Central memory CD8-positive, alpha-beta T cell (primary cell): ENCODE measurements at places on chromosomes 3 and 15.

GRCh38 chr15:41855261-41855961 is 16.8 kb downstream of the PLA2G4B start:
- no peak for DNase-seq

DNA sequence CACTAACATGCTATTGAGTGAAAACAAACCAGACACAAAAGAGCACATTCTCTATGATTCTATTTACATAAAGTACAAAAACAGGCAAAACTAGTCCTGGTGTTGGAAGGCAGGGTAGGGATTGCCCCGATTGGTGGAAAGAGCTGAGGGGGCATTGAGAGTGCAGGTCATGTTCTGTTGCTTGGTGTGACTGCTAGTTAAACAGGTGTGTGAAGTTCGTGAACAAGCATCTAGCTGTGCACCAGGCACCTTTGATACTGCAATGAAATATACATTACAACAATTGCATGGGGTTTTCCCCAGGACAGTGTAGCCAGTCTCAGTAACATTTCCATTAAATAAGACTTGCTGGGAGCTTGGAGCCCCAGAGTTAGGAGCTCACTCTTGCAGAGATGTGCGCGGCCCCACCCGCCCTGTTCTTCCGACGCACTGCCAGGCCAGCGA is 26.3 kb upstream of the THRB start:
- no peak for DNase-seq

DNA sequence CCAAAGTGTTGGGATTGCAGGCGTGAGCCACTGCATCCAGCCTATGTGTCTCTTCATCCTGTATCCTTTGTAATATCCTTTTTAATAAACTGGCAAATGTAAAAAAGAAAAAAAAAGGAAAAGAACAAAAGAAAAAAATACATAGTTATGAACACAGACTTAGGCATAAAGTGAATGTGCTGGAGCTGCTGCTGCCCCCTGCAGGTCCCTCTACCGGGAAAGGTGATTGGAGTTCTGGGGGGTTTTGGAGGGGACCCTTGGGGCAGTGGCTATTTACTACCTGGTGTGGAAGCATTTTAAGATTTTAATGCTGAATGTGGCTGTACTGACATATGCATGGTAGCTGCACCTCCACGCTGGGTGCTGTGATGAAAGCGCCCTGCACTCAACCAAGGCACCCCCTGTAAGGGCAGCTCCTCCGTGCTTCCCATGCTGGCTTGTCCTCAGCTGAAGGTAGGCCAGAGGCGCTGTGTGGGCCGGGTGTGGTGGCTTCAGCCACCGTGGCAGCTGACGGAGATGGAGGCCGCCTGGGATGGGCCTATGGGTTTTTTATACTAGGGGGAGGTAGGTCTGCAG is 49.9 kb downstream of the RPLP1 start:
- no peak for DNase-seq

DNA sequence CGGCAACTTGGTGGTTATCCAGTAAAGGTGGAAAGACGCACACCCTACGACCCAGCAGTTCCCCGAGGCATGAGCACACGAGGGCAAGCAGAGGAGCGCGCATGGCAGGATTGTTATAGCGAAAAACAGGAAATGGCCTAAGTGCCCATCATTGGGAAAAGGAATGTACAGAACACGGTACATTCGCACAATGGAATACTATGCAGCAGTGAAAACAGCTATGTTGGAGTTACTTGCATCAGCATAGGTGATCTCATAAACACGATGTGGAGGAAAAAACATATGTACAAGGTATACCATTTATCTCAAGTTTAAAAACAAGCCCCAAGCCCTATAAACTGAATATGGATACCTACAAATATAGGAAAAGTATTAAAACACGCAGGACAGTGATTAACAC is 6.7 kb upstream of the LINGO1 start:
- DNase-seq: no peak

DNA sequence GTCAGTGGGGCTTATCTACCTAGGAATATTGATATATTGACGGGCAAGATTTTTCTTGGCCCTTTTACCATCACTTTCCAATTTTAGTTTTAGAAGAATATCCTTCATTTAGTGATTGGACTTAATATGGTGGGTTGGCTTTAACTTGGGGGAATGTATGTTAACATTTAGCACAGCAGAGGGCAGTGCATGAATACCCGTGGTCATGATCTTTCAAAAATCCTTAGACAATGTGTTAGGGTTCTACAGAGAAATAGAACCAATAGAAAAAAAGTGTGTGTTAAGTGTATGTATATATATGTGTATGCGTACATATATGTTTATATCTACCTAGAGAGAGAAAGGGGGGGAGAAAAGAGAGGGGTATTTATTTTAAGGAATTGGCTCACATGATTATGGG is 36.9 kb downstream of the GPR171 start:
- DNase-seq: no peak

- no peak for DNase-seq
These were observed 27.9 kb upstream of the TGFBR2 start for GRCh38 chr3:30578479-30578878.

- DNase-seq: peak; percentile 60
These were observed 78.6 kb downstream of the ABHD5 start for GRCh38 chr3:43769097-43769884.

GRCh38 chr3:55486101-55486856 is 827 bp downstream of the WNT5A start:
- no peak for DNase-seq

- DNase-seq: no peak
These were observed 60.8 kb downstream of the RIOX2 start for GRCh38 chr3:97911459-97911858.

- no peak for DNase-seq
These were observed 570.4 kb downstream of the AGBL1 start for GRCh38 chr15:86650094-86650493.

DNA sequence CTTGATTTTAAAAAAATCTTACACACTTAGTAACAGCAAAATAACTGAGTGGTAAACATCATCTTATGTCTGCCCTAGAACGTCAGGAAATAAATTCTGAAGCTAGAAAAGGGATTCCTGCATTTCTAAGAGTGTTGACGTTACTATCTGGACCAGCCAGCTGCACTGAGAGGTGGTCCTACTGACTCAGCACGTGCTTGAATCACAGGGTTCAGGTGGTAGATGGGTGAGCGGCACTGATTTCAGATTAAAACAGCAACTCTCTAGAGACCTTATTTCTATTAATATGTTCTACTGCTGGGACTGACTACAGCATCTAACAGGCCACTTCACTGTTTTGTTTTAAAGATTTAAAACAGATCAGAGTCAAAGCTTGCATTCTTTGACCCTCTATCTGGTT is 377.2 kb downstream of the GABRB3 start:
- DNase-seq: no peak

DNA sequence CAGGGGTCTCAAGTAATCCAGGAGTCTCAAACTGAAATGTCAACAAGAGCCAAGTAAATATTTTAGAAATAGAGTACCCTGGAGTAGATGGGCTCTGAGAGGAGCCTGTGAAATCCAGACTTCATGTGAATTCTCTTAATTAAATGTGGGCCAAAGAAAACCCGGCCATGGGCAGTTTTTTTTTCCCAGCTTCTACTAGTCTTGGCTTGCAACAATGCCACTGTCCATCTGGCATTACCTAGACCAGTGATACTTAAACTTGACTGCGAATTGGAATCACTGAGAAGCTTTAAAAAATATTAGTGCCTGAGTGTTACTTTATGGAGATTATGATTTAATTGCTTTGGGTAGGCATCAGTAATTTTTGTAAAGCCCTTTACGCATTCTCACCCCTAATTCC is 66.4 kb upstream of the GOLGA6B start:
- DNase-seq: no peak

DNA sequence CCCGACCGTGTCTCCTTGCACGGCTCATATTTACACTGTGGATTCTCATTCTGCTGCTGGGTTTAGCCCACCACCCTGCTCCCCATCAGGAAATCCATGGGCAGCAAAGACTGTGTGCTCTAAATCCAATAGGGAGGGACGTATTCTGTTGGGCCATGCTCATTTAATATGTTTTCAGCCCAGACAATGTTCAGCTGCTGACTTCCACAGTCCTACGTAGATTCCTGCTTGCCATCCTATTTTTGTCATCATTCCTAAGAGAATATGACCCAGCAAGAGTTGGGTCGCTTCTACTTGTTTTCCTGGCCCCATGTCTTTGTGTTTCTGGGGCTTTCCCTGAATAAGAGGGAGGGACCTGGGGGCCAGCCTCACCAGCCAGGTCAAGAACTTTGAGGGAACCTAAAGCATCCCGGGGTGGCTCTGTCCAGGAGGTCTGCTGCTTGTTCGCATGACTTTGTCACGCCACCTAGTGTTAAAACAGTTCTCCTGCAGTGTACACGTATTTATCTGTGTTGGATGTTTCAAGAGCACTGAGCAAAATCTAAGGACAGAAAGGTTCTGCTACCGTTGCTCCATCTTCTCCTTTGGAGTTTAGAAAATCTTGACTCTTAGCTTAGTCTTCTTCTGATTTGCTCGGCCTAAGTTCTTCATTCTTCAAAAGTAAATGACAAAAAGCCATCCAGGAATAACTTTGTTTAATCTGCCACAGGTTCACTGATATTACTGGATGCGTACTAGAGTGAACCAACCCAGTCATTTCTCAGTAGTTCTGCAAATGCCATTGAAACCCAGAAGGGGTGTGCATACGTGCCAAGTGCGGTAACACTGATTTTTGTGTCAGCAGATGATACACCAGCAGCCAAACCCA is 79.8 kb upstream of the NR2E3 start:
- DNase-seq: no peak

- no peak for DNase-seq
These were observed 6.8 kb upstream of the GAP43 start for GRCh38 chr3:115616461-115616860.

DNA sequence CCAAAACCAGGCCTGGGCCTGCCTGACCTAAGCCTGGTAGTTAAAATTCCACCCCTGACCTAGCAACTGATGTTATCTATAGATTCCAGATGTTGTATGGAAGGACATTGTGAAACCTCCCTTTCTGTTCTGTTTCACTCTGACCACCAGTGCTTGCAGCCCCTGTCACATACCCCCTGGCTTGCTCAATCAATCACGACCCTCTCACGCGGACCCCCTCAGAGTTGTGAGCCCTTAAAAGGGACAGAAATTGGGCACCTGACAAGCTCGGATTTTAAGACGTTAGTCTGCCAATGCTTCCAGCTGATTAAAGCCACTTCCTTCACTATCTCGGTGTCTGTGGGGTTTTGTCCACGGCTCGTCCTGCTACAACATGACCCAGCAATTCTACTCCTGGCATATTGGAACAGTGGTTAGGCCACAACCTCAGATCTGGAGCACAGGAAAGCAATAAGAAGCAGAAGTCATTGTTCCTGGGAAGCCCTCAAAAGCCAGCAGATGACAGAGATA is 36.7 kb upstream of the LHFPL4 start:
- no peak for DNase-seq

DNA sequence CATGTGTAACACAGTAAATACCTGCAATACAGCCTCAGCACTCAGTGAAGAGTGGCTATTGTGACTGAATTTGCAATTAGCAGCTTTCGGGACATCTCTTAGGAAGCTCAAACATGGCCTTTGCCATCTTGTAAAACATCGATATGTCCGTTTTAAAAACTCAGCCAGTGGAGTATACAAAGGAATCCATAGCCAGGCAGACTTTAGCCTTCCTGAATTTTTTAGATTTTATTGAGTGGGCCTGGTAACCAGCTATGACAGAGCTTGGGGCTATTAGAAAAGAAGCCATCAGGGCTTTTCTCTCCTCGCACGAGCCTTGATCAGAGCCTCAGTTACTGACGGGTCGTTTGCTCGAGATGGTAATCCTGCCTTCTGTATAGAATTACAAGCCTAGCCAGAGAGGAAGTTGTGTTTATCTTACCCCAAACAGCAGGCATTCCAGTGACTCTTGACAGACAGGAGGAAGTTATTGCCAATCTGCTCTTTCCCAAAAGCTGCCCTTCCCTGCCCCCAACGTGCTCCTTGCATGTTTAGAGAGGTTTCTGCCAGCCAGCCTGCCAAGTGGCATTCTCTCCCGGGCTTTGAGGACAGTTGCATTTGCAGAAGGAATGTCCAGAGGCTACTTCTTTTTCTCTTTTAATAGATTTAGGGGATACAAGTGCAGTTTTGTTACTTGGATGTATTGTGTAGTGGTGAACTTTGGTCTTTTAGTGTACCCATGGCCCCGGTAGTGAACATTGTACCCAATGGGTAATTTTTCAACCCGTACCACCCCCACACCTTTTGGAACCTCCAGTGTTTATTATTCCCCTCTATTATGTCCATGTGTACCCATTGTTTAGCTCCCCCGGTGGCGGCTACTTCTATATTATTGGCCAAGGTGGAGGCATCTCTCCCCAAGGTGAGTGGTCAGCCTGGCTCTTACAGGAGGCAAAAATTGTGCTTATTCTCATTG is 40.6 kb downstream of the ITPR1 start:
- no peak for DNase-seq

DNA sequence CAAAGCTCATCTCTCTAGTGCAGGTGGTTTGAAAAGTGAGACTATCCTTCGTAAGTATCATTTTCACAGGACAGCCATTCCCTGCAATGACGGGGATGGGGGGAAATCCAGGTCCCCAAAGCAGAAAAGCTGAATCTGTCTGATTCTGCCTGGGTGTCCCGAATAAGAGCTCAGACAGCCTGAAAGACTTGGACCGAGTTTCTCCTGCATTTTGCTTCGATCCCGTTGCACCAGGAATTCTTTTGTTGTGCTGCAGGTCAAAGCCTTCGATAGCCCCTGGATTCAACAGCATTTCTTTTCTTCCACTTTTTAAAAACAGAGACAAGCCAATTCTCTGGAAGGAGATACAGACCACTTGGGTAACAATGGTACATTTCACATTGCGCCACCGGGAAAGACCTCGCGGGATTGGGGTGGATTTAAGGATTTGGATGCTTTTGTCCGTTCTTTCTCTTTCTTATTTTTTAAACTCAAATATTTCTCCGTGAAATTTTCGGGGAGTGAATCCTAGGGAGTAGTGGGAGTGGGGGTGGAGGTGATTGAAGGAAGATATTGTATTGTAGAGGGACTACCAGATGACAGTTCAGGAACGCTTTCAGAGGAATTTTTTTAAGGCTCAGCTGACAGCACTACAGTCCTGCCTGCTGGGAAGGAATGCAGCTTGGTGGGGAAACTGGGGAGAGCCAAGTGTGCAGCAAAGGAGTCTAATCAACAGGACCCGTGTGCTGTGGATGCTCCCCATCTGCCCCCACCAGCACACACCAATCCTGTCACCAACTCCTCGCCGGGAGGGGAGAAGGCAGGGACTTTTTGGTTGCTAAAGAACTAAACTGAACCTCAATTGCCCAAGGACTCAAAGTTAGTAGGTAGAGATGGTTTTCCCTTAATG is 2.6 kb downstream of the SLITRK3 start:
- no peak for DNase-seq
